ENCODE measurements at places on chromosomes 16 and 17.

GRCh38 chr17:73589363-73589980, 54.8 kb downstream of the SDK2 start:
- DNase-seq = no peak

GRCh38 chr17:77874303-77875050, 84.0 kb upstream of the TNRC6C start:
- DNase-seq = no peak

DNA sequence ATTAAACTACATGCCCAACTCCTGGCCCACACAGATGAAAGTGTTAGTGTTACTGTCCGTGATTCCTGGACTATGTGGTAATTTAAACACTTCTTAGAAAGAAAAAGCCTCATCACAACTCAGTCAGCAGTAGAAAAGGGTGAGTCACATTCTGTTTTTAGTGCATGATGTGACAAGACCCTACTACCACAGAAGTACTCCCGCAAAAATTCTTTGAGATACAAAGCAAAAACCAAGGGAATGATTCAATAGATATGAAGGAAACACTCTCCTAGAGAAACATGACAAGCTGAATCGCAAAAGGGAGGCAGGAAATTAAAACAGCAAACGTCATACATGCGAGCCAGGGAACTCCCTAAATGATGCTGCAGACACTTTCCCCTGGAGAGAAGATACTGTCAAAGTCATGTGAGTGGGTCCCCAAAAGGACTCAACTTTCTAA, 14.4 kb downstream of the SNN start:
- no peak for DNase-seq

DNA sequence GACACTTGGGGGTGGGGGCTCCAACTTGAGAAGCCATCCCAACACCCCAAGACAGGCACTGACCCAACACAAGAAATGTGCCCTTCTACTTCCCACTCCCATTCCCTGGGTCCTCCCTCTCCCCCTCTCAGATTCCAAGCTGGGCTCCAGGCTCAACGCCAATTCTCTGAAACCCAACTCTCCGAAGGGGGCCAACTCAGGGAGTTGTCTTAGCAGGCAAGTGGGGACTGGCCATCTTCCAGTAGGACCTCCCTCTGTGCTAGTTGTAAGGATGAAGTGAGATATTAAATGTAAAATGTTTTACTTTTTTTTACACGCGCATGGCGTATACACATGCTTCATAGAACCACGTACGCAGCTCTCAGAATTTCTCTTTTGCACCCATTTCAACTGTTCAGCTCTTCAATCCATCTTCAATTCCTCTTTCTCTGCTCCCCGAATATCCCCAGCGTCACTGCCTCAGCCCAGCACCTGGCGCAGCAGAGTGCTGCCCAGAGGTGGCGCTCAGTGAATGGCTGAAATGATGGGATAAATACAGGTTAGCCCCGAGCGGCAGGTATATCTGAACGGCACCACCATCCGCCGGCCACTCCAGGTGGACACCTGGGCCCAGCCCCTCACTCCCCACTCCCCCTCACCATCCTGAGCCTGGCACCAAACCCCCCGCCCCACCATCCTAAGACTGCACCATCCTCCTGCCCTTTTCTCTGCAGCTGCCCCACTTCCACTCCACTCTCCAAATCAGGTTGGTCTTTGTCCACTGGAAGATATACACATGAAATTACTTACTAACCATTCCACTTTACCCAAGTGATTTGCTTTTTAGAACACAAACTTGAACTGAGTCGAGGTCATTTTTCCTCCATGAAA, 43.9 kb upstream of the TNRC6C start:
- peak; percentile 82 for DNase-seq

GRCh38 chr17:78411241-78411857, 32.9 kb downstream of the PGS1 start:
- no peak for DNase-seq

GRCh38 chr17:66724581-66725341, 110.2 kb upstream of the CACNG5 start:
- DNase-seq = peak; percentile 83

- DNase-seq = no peak
These were observed 26.9 kb downstream of the IRX5 start for GRCh38 chr16:54957403-54958166.

GRCh38 chr17:71480099-71480498, 640.7 kb upstream of the SOX9 start:
- no peak for DNase-seq

DNA sequence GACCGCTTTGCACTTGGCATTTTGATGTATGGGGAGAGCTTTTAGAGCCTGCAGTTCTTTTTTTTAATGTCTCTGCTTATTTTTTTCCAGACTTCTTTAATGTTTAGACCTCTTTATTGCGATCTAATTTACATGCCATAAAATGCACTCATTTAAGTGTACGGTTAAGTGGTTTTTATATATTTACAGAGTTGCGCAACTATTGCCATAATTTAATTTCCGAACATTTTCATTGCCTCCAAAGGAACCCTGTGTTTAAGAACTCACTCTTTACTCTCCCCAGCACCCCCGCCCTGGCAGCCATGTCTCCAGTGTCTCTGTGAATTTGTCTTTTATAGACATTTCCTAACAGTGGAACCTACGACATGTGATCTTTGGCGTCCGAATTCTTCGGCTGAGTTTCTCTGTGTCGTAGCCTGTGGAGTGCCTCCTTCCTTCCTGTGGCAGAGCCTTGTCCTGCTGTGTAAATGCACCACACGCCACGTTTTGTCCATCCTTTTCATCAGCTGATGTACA, 24.0 kb downstream of the ZNF750 start:
- no peak for DNase-seq

DNA sequence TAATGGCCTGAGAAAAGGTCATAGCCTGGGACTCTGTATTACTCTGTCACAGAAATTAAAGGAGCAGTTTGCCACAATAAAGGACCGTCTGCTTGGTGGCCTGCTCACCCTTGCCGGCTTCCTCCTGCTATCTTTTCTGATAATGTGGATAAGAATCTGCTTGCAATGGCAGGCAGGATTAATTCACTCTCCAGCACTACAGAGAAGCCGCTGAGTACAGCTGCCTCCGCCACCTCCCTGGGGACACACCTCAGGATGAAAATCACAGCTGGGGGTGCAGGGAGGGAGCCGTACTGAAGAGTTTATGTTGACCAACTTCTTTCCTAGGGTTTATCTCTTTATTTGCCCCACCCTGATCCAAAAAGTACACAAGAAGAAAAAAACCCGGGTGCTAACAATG, 245.9 kb upstream of the RPL38 start:
- no peak for DNase-seq

- peak; percentile 66 for DNase-seq
These were observed 2.7 kb downstream of the SOCS3 start for GRCh38 chr17:78357177-78357586.

DNA sequence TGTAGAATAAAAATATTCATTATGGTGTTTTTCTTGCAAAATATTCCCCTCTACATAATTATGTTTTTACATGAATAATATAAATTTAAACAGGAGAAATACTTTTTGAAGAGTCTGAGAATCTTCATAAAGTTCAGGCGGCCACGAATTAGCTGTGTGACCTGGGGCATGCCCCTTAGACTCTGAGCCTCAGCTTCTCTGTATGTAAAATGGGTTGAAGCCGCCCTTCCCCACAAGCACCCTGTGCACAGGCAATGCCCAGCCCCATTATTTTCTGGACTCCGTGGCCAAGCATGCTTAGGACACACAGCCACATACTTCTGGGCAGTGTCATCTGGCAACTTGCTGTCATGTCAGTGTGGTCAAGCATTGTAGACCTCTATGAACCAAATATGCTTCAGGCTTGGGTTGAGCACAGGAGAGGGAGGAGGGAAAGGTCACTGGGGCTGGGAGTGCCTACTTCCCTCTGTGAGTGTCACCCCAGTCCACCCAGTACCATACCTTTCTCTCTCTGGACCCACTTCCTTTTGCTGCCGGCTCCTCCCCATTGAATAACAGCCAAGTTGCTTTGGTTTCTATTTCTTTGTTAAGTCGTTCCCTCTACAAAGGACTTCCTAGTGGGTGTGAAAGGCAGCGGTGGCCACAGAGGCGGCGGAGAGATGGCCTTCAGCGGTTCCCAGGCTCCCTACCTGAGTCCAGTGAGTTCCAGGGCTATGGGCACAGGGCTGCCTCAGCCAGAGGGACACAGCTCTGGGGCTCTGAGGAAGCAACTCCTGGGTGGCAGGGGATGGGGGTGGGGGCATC, at the start of gene LGALS9:
Gene LGALS9 (plus strand): TSS at position 582 of the 804 bp plus-strand sequence. CDS start 78 bp downstream, at position 660.
- no peak for DNase-seq

GRCh38 chr17:62627904-62628633, 599 bp downstream of the MRC2 start:
- peak; percentile 88 for DNase-seq

- no peak for DNase-seq
These were observed 188.7 kb upstream of the AXIN2 start for GRCh38 chr17:65750166-65750565.

DNA sequence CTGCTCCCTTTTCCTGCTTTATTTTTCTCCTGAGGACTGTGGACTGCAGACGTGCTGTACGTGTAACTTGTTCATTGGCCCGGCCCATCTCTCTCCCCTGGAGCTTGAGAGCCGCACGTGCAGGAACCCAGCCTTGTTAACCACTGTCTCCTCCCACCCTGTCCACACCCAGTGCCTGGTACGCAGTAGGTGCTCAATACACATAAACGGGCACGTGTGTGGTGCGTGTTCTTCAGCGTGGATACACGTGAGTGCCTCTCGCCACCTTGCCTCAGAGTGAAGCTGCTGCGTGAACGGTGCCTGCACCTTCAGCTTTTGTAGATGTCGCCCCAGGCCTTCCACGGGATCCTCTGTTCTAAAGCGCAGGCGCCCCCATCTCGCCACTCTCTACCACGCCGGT, 96.3 kb upstream of the CHMP6 start:
- DNase-seq = no peak

- no peak for DNase-seq
These were observed 36.7 kb downstream of the SMG6 start for GRCh38 chr17:2266865-2267228.

DNA sequence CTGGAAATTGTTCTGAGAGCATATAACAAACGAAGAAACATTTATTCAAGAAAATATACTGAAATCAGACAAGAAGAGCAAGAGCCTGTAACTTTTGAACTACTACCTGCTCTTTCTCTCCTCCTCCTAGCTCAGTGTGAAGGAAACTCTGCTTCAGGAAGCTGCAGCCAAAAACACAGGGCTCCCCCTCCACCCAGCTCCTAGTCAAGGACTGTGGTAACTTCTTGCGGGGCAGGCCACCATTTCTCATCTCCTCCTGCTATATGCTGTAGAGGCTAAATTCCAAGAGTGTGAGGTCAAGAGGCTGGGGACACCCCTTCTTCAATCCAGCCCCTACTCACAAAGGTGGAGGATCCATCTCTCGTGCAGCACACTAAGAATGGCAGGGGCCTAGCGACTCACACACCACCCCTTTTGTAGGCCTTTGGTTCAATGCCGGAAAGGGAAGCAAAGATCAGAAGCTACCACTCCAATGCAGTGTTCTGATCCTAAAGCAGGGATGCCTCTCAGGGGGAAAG, 74.6 kb downstream of the ITFG1 start:
- no peak for DNase-seq

DNA sequence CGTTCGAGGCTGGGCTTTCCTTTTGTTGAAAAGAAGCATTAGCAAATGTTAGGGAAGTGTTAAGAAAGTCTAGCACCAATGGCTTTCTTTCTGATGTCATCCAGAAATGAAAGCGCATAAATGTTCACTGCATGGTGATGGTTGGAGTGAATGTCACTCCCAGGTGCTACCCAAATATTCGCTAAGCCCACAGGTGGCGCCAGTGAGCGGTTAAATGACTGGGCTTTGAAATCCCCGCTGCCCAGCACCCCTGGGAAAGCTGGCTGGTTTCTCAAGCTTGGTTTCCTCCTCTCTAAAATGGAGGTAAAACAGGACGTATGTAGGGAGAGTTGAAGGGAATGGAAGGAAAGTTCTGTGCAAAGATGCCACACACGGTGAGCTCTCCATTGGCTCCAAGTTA, 104.4 kb downstream of the IRX5 start:
- DNase-seq = no peak

- peak; percentile 93 for DNase-seq
These were observed at the start of gene MTSS2 for GRCh38 chr16:70685938-70686375. MTSS2 (minus strand) TSS chr16:70686053; CDS start chr16:70685791, 262 bp downstream.

DNA sequence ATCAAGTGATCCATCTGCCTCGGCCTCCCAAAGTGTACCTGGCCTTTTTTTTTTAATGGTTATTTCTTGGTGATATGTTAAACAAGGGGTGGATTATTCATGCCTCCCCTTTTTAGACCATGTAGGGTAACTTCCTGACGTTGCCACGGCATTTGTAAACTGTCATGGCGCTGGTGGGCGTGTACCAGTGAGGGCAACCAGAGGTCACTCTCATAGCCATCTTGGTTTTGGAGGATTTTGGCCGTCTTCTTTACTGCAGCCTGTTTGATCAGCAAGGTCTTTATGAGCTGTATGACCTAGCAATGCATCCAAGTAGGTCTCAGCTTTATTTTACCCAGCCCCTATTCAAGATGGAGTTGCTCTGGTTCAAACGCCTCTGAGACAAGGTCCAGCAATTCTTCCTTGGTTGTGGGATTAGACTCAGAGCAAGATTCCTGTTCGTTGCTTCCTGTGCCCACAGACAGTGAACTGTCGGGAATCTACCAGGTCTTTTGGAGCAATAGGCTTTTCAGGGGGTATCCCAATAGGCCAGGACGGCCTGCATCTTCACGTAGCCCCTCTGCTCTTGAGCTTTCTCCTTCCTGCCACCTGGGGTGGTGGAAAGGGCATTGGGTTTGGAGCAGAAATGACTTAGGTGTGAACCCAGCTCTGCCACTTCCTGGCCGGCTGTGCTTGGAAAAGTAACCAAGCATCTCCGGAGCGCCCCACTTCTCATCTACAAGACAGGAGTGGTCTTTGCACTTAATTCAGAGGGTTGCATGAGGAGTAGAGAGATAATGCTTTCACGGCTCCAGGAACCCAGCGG, 52.9 kb upstream of the SEC14L1 start:
- DNase-seq = no peak
